Neural progenitor cell (in vitro differentiated cells): ENCODE measurements at places on chromosomes 5 and 9. TPM values are rescaled to one million over a fixed set of nuclear protein-coding genes. Genes with fewer than 3 reads are reported as not detected.
A peak's percentile ranks its signal among the peaks of the same experiment; 100 is the strongest.

GRCh38 chr5:129717751-129718310, 30.1 kb upstream of the MINAR2 start:
- H3K4me1 ChIP-seq, result no peaks in the 10 kb centered on the region
- H3K27ac ChIP-seq, result no peak overlapping the region
- H3K36me3 ChIP-seq, result no peaks in the 10 kb centered on the region
- H3K27me3 ChIP-seq, result no peaks in the 10 kb centered on the region
- no peak overlapping the region for H3K4me3 ChIP-seq
- DNase-seq, result no peak

GRCh38 chr5:157997991-157998504, 139.1 kb upstream of the CLINT1 start:
- H3K4me1 ChIP-seq, result no peaks in the 10 kb centered on the region
- no peaks in the 10 kb centered on the region for H3K36me3 ChIP-seq
- H3K27me3 ChIP-seq, result no peaks in the 10 kb centered on the region

- no peaks in the 10 kb centered on the region for H3K27me3 ChIP-seq
- H3K4me1 ChIP-seq, result peaks cover 45% of the 10 kb centered on the region
- H3K4me3 ChIP-seq, result no peak overlapping the region
- no peak overlapping the region for H3K27ac ChIP-seq
These were observed 183.8 kb upstream of the CD180 start for GRCh38 chr5:67380431-67380830.

GRCh38 chr9:108836319-108836718, 19.5 kb downstream of the ACTL7B start:
- H3K36me3 ChIP-seq, result no peaks in the 10 kb centered on the region
- peaks cover 14% of the 10 kb centered on the region for H3K4me1 ChIP-seq
- no peak overlapping the region for H3K27ac ChIP-seq

DNA sequence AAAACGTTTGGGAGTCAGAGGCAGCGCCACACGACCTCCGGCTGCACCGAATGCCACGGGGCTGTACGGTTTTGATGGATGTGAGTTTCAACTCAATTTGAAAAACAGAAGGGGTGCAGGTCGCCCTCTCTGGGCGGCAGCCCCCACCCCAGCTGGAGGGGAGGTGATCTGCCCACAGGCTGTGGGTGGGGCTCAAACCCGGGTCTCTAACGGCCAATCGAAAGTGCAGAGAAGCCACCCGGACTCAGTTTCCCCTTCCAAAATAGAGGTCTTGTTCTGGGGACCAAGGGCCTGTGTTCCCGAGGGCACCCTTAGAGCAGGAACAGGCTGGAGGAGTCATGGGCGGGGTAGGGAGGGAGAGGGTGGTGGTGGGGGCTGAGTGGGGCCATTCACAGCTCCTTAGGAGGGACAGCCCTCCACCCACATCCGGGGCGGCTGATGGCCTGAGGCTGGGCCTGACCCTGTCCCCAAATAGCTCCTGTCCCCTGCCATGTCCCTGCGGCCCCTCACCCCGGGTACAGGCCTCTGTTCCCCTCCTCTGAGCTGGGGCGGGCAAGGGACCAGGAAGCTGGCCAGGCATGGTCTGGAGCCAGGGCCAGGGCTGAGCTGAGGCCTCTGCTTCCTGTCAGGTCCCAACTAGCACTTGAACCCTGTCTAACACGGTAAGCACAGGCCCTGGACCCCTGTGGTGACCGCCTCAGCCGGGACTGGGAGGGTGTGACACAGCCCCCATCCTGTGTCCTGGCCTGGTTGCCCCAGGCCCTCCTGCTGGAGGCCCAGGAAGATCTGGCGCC, 22.6 kb upstream of the NOTCH1 start:
- H3K4me1 ChIP-seq, result peaks cover 58% of the 10 kb centered on the region
- H3K27me3 ChIP-seq, result no peaks in the 10 kb centered on the region
- H3K4me3 ChIP-seq, result no peak overlapping the region
- no peak for DNase-seq
- H3K36me3 ChIP-seq, result no peaks in the 10 kb centered on the region

DNA sequence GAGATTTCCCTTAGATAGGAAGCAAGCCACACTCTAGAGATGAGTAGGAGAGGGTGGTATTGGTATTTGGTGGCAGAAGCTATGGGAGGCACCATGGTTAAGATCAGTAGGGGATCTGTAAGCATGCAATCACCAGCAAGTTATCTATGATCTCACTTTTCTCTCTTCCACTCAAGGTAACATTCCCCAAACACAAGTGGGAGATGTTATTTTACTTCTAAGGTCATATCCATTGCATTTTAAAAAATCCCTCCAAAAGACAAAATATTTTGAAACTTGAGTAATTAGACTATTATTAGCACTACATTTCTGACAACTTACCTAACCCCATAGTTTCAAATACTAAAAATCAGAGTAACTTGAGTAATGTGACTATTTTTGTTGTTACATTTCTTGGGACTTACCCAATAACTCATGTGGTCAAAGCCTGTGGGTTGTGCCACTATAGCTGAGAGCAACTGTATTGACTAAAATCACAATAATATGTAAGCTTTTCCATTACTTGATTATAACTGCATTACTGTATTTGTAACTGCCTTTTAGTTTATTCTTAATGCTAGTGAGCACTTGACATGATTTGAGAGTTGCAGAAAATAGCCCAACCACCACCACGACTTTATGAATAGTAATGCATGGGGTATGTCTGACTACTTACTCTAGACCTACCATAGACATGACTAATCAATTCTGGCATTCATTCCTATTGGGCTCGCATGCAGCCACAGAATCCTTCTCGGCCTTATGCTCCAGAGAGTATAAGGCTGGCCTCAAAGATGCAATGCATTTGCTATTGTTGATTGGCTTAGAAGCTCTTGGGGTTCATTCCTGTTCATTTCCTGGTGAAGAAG, 264.7 kb downstream of the TRIM32 start:
- H3K27me3 ChIP-seq, result no peaks in the 10 kb centered on the region
- no peak for DNase-seq
- H3K36me3 ChIP-seq, result no peaks in the 10 kb centered on the region
- H3K27ac ChIP-seq, result no peak overlapping the region

- no peaks in the 10 kb centered on the region for H3K36me3 ChIP-seq
- H3K4me3 ChIP-seq, result no peak overlapping the region
- H3K4me1 ChIP-seq, result no peaks in the 10 kb centered on the region
These were observed 16.9 kb upstream of the ZNF782 start for GRCh38 chr9:96871176-96871575.

The C5orf58 gene
- not detected in 2 replicates for total RNA-seq

The KIAA0825 gene
- total RNA-seq, result 3.1 and 3.7 TPM in 2 replicates

- no peak overlapping the region for H3K27ac ChIP-seq
- H3K27me3 ChIP-seq, result no peaks in the 10 kb centered on the region
- no peak overlapping the region for H3K4me3 ChIP-seq
- no peaks in the 10 kb centered on the region for H3K4me1 ChIP-seq
These were observed 31.3 kb upstream of the PLPP6 start for GRCh38 chr9:4630836-4631235.

DNA sequence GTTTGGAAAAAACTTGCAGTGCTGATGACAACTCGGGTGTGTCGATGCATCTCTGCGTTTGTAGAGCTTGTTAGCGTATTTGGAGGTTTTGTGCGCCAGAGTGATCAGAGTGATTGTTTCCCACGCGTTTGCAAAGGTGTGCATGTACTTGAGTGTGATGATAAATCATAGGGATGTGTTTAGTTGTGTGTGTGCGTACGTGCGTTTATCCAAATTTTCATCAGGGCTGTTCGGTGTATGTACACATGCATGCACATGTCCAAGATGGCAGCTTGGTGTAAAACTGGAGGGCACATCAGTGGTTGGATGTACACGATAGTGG, 248 bp upstream of the C1QTNF2 start:
- DNase-seq, result no peak
- no peaks in the 10 kb centered on the region for H3K4me1 ChIP-seq
- no peaks in the 10 kb centered on the region for H3K36me3 ChIP-seq
- peaks cover 59% of the 10 kb centered on the region for H3K27me3 ChIP-seq
- H3K27ac ChIP-seq, result no peak overlapping the region

The FOXI1 gene
- 0.09 TPM in 1 of 2 replicates, not detected in the other for total RNA-seq

DNA sequence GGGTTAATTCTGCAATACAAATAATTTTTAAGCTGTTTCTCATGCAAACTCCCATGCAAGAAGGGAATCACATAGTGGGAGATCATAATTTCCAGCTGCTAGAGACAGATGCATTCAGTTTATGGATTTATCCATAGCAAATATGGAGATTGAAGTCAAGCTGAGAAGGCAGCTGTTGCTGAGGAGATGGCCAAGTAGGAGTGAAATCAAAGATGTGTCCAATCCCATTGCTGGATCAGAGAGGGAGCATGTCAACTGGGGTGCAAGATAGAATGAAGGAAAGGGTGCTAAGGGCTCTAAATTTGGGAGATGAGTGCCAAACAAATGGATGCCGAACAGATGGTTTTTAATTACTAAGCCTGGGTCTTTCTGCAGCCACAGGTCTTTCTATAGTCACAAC, 504.5 kb downstream of the NFIB start:
- no peaks in the 10 kb centered on the region for H3K4me1 ChIP-seq
- no peaks in the 10 kb centered on the region for H3K27me3 ChIP-seq
- no peaks in the 10 kb centered on the region for H3K36me3 ChIP-seq

The CDKN2AIPNL gene
- total RNA-seq, result 61.7 and 78.9 TPM in 2 replicates

- H3K4me3 ChIP-seq, result no peak overlapping the region
- H3K36me3 ChIP-seq, result no peaks in the 10 kb centered on the region
- no peak overlapping the region for H3K27ac ChIP-seq
- DNase-seq, result peak; percentile 61
- no peaks in the 10 kb centered on the region for H3K4me1 ChIP-seq
- H3K27me3 ChIP-seq, result no peaks in the 10 kb centered on the region
These were observed 13.6 kb upstream of the GM2A start for GRCh38 chr5:151239237-151239861.

The SPINK6 gene
- not detected in 2 replicates for total RNA-seq

The WNK2 gene
- 6.2 and 16.7 TPM in 2 replicates for total RNA-seq

DNA sequence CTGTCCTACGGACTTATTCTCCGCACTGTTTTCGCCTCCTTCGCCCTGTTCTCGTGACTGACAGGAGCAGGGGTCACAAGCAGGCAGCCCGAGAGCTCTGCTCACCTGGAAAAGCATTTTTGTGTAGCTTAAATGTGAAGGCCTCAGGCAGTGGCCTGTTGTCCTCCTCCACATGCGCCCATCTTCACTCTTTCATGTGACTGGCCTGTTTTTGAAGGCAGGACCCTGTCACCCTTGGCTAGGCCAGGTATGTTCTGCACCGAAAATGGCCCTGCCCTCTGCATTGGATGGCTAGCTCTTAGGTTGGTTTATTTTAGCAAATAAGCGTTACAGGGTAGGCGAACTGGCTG, 614 bp upstream of the CPLANE1 start:
- no peak for DNase-seq
- H3K4me3 ChIP-seq, result peak overlapping the region; percentile 78
- no peak overlapping the region for H3K27ac ChIP-seq
- no peaks in the 10 kb centered on the region for H3K27me3 ChIP-seq

The LCN10 gene
- not detected in 2 replicates for total RNA-seq

- H3K27ac ChIP-seq, result no peak overlapping the region
- H3K36me3 ChIP-seq, result no peaks in the 10 kb centered on the region
- no peaks in the 10 kb centered on the region for H3K27me3 ChIP-seq
- peaks cover 3% of the 10 kb centered on the region for H3K4me1 ChIP-seq
- DNase-seq, result no peak
- H3K4me3 ChIP-seq, result no peak overlapping the region
These were observed 28.9 kb downstream of the SNX24 start for GRCh38 chr5:122874179-122874875.

GRCh38 chr5:31965227-31965626, 208.9 kb downstream of the GOLPH3 start:
- no peak overlapping the region for H3K4me3 ChIP-seq
- H3K4me1 ChIP-seq, result no peaks in the 10 kb centered on the region
- no peaks in the 10 kb centered on the region for H3K27me3 ChIP-seq
- H3K27ac ChIP-seq, result no peak overlapping the region

DNA sequence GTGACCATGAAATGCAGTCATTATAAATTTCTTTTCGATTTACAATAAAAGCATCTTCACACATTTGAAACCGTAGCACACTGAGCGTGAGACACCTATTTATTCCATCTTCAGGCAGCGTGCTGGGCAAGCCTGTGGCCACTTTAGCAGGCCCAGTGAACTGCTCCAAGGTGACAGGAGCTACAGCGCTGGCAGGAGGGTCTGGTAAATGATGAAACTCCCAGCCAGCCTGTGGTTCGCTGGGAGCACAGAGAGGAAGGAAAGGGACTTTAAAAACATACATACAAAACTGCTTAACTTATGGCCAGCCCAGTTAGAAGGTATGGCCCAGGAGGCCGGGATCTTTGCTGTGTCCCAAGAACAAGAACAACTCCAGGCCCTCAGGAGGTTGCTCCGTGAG, 5.1 kb downstream of the RAPGEF1 start:
- DNase-seq, result no peak
- no peak overlapping the region for H3K27ac ChIP-seq
- H3K4me1 ChIP-seq, result peaks cover 6% of the 10 kb centered on the region
- H3K36me3 ChIP-seq, result no peaks in the 10 kb centered on the region
- H3K27me3 ChIP-seq, result no peaks in the 10 kb centered on the region

The ENTPD2 gene
- not detected in 2 replicates for total RNA-seq

- H3K27me3 ChIP-seq, result no peaks in the 10 kb centered on the region
- H3K36me3 ChIP-seq, result no peaks in the 10 kb centered on the region
- H3K4me1 ChIP-seq, result no peaks in the 10 kb centered on the region
These were observed 123.1 kb downstream of the LIFR start for GRCh38 chr5:38433160-38433861.

DNA sequence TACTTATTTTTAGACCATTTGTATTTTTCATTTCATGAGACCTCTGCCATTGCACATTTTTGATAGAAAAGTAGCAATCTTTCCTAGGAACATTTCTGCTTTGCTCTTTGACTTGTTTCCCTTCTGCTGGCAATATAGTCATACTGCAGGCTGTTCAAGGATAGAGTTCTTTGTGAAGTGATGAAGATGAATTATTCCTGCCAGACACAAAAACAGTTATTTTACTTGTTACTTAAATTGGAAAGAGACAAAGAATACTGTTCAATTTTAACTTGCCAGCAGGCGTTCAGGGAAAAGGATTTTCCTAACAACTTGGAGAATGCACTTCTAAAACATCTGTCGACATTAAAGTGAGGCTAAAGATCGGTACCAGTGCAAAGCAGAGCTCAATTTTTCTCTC, 251.7 kb upstream of the ACTBL2 start:
- no peaks in the 10 kb centered on the region for H3K27me3 ChIP-seq
- H3K4me3 ChIP-seq, result no peak overlapping the region
- H3K36me3 ChIP-seq, result no peaks in the 10 kb centered on the region
- DNase-seq, result no peak

The ORM2 gene
- total RNA-seq, result 0.43 TPM in 1 of 2 replicates, not detected in the other

GRCh38 chr5:66680221-66680620, 84.0 kb downstream of the MAST4 start:
- DNase-seq, result peak; percentile 82
- H3K27ac ChIP-seq, result peak overlapping the region; percentile 57
- no peaks in the 10 kb centered on the region for H3K27me3 ChIP-seq
- H3K4me3 ChIP-seq, result peak overlapping the region; percentile 5
